Activated naive CD8-positive, alpha-beta T cell treated with anti-CD3 and anti-CD28 coated beads, Interleukin-2, amount 50 U/mL, for 16 hours (primary cell): ENCODE measurements at places on chromosomes 16 and 17.

GRCh38 chr17:9821921-9822320 is at the start of gene GSG1L2:
Gene GSG1L2 (minus strand): TSS chr17:9822079. CDS start chr17:9822071, 8 bp downstream.
- DNase-seq, result no peak

DNA sequence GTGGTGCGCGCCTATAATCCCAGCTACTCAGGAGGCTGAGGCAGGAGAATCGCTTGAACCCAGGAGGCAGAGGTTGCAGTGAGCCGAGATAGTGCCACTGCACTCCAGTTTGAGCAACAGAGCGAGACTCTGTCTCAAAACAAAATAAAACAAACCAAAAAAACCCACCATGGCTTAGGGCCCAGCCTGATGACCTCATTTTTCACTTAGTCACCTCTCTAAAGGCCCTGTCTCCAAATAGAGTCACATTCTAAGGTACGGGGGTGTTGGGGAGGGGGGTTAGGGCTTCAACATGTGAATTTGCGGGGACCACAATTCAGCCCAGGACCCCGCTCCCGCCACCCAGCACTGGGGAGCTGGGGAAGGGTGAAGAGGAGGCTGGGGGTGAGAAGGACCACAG is 1.4 kb upstream of the STH start:
- no peak for DNase-seq

- DNase-seq, result no peak
These were observed 9.3 kb upstream of the FAAP100 start for GRCh38 chr17:81561494-81561885.

DNA sequence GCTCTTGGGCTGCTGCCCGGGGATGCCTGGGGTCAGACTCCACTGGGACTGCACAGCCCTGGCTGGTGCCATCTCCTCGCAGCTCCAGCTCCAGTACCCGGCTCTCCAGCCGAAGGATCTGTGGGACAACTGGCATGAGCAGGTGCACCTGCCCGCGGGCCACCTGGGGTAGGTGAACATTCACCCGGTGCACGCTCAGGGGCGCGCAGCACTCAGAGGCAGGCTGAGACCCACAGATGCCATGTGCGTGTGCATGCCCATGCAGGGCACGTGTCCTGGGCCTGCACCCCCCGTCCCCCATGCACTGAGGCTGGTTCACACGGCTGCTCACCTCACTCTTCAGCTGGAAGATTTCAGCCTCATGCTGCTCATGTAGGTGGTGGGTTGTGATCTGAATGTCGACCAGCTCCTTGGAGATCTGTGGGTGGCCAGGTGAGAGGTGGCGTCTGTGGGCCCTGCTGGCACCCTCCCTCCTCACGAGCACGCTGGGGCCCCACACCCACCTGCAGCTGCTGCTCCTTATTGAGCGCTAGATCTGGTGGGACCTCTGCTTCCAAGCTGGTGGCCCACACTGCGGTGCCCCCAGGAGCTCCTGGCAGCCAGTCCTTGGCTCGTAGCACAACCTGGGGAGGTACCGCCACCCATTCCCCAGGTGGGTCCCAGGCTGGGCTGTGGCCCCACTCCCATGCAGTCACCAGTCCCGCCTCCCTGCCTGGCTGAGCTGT is 618 bp downstream of the CCDC78 start:
- no peak for DNase-seq

DNA sequence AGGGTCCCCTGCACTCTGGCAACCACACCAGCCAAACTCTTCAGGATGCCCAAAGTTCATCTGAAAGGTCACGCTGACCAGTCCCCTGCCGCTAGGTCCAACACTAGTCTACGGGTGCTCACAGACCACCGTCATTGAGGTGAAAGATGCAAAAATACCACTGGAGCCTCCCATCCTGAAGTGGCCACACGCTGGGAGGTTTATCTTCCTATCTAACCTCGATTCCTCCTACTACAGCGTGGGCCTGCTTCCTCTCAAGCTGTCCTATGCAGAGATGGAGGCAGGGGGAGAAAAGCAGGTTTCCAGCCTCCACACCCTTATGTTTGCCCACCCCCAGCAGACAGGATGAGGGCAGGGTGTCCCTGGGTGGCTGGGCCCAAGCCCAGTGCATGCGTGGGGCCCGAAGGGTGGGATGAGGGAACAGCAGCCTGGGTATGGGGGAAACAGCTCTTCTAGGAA is 6.3 kb downstream of the SRCIN1 start:
- DNase-seq, result no peak

GRCh38 chr17:75979705-75980187 is 706 bp downstream of the TEN1 start:
- DNase-seq, result no peak

- DNase-seq, result no peak
These were observed 662.5 kb upstream of the SALL1 start for GRCh38 chr16:51813609-51814008.

DNA sequence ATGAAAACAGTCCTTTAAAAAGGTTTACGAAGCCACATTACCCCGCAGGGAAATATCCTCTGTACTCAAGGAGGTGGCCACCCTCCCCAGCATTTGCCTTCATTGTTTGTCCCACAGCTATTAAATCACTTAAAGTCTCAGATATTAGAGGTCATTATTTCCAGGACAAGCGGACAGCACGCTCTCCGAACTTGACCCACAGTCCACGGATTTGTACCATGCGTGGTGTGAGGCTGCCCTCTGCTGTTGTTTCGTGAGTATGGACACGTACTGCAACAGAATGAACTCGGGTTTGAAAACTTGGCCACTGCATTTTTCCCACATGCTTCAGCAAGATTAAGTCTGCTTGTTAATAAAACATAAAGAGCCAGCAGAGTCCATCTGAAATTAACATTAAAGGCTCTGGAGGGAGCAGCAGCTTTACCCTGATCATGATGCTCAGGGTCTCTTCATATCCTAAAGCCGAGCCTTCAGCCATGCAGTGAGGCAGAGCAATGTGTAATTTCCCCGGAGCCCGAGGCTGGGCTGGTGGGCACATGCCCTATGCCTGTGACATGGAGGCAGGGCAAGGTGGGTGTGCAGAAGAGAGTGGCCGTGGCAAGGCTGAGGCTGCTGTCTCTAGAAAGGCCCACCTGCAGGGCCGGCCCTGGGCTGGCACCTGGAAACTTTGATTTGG is 19.7 kb downstream of the MEAK7 start:
- no peak for DNase-seq

- no peak for DNase-seq
These were observed 831.0 kb upstream of the EEF2KMT start for GRCh38 chr16:5928476-5929065.

DNA sequence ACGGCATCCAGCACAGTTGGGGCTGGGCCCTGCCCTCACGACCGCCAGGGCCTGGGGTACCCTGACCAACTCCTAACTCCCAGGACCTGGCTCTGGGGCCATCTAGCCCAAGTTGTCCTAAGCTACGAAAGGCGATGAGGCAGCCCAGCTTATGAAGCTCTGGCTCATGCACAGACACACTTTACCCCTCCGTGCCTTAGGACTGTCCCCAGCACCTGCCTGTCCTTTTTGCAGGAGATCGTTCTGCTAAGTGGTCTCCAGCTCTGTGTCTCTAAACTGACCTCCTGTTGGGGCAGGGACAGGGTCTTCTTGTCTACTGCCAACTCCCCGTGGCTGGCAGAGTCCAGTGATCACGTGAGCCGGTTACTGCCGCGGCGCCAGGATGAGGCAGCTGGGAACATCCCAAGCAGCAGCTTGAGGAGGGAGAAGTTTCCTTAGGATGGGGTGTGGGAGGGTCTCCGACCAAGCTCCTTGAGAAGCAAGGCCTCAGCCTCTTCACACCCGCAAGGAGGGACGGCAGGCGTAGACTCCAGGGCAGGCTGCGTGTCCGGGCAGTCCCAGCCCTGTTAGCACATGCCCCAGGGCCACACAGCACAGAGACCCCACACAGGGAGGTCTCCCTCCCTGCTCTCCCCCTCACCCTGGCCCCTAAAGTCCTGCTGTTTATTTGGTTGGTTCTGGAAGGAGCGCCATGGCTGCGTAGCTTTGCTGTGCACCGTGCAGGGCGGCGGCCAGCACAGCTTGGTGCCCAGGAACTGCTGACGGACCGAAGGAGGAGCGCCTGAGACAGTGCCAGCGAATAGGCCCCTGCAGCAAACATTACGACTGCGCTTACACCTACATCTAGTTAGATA is 16.4 kb upstream of the METRNL start:
- no peak for DNase-seq

GRCh38 chr17:4241535-4241934 is 22.2 kb downstream of the ANKFY1 start:
- no peak for DNase-seq

GRCh38 chr17:14856176-14856575 is 408.9 kb downstream of the PMP22 start:
- no peak for DNase-seq

GRCh38 chr16:76705892-76706291 is 428.7 kb downstream of the CNTNAP4 start:
- no peak for DNase-seq

DNA sequence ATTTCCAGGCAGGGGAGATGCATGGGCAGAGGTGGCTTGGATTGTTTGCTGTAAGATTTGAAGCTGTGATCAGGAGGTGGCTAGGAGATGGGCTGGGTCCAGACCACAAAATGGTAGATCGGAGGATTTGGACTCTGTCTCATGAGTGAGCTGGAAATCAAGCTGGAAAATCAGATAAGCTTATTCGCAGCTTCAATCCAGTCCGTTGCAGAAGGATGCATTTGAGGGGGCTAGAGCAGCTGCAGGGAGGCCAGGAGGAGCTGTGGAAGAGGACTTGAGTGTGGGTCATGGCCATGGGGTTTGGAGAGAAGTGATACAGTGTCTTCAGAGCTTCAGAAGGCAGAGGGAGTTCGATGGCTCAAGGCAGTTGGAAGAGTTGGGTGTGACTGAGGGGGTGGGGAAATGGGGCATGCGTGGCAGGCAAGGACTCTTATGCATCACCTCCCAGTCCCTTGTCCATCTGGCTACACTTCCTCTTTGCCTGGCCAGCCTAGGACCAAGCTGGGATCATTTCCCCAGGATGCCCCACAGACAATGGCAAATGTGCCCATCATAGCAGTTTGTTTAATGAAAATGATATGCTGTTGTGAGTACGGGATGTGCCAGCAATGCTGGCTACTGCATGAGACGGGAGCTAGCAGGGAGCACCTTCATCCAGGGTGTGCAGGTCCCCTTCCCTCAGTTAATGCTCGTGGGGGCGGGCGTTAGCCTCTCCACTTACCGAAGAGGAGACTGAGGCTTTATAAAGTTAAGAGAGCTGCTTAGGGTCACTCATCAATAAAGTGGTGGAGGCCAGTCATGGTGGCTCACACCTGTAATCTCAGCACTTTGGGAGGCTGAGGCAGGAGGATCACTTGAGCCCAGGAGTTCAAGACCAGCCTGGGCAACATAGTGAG is 20.6 kb downstream of the QPRT start:
- DNase-seq, result no peak

GRCh38 chr16:25143928-25144327 is 32.4 kb downstream of the LCMT1 start:
- no peak for DNase-seq

DNA sequence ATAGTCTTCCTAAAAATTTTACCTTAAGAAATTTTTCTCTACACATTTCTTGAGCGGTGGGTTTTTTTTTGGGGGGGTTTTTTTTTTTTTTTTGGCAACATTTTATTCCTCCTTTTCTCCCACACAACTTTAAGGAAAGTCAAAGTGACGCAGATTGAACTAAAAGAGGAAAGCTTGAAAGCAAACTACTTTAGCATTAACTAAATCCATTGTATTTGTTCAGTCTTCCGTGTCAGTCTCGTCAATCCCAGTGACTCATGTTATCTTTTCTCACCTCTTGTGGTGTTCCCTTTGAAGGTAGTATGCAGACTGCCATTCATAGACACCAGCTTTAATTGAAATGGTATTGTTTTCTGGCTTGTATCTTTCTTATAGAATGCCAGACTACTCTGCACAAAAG is 39.3 kb downstream of the TADA2A start:
- DNase-seq, result no peak

DNA sequence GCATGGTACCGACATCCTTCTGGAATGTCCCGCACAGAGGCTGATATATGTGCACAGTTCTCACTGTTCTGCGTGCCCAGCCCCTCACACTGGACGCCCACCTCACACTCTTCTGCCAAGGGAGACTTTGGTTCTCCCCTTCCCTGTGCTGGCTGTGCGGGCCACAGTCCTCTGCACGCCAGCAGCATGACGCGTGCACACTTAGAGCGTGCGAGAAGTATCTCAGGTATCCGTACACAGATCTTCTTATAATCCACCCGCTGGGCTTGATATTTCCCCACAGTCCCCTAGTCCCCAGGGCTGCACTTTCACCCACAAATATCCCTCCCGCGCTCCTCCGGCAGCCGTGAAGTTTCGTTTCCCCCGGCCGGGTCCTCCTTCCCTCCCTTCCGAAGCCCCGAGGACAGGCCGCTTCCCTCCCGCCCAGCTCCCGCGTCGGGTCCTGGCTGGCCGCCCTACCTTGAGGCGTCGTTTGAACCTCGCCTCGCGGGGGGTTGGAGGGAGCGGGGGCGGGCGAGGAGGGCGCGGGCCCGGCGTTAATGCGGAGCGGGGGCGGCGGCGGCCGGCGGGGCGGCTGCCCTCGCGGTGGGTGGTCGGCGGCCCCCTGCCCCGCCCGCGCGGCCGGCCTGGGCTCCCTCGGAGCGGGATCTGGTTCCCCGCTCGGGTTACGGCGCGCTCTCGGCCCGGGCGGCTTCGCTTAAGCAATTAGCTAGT is 5.0 kb upstream of the FOXF1 start:
- no peak for DNase-seq

DNA sequence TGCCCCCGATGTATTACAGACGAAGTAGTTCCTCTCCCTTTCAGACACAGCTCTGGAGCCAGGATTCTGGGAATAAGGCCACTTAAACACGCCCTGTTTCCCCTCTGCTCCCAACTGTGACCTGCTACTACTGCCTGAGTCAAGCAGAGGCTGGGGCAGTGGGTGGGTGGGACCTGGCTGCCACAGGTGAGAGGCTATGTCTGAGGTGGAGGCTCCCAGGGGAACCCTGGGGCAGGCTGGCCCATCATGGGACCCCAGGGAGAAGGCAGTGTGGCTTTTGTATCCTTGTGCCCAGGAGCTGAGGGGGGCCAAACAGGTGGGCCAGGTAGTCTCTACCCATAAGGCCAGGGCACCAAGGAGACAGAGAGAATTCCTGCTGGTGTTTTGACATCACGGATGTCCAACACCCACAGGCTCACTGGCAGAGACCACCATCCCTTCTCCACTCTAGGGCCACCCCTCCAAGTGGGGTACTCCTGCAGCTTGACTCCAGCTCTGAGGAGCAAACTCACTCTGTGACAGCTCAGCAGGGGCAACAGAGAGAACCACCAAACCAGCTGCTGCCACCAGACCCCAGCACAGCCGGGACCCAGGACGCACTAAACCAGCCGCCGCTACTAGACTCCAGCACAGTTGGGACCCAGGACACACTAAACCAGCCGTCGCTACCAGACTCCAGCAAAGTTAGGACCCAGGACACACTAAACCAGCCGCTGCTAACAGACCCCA is 105.3 kb upstream of the SMURF2 start:
- no peak for DNase-seq
